ENCODE measurements at places on chromosomes 6 and 20.

DNA sequence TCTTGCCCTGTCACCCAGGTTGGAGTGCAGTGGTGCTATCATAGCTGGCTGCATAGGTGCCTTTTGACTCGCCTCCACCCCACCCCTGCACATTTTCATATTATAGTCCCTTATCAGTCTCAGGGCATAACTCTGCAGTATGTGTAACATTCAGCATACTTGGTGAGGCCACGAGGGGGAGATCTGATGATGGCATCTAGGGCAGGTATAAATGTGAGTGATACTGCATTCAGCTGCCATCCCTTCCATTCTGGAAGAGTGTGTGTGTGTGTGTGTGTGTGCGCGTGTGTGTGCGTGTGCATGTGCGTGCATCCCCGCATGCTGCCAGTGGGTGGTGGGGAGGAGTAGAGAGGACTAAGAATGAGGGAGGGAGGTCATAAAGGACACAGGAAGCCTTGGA is 81.4 kb downstream of the JARID2 start:
- DNase-seq, result no peak

DNA sequence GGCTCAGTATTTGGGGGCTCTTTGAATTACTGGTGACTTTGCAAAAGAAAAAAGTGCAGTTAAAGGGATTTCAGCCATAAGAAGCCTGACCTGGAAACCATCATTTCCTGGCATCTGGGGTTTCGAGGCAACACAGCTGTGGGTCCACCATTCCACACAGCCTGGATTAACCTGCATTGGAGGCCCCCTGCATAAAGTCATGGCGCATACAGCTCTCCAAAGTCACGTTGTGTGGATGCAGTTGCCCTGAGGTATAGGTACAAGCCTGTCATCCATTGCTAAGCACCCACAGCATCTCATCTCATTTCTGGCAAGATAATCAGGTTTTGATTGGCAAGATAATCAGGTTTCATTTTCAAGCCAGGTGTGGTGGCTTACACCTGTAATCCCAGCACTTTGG is 54.5 kb upstream of the TAGAP start:
- DNase-seq, result no peak

GRCh38 chr6:39029156-39030011 is 19.2 kb upstream of the GLP1R start:
- peak; percentile 71 for DNase-seq

DNA sequence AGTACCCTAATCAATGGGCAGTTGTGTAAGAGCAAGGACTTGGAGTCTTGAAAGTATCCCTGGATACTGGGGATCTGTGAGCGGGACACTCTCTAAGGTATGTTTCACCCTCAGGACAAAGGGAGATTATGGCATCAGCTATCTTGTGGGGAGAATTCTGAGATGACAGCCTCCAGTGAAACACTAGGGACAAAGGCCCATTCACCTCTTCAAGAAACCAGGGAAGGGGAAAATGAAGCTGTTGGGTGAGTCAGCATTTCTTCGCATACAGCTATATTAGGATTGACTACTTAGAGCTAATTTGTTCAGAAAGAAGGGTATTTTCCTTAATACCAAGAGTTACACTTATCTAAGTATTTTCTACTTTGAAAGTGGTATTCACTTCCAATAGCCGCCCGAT is 35.9 kb downstream of the OPN5 start:
- no peak for DNase-seq

DNA sequence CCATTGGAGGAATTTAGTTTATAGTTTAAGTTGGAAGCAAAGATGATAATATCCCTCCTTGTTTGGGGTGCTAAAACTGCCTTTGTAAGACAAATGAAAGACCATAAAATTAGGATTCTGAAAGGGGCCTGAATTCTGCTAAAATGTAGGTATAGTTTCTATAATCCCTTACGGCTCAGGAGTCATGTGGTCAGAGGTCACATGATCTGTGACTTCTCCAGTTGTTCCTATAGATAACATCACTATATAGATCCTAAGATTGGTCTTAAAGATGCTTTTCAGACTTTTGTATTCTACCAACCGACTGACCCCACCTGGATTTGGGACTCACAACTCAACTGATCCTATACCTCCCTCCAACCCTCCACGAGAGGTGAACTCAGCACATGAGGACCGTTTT is 36.6 kb downstream of the ZNF311 start:
- DNase-seq, result no peak

DNA sequence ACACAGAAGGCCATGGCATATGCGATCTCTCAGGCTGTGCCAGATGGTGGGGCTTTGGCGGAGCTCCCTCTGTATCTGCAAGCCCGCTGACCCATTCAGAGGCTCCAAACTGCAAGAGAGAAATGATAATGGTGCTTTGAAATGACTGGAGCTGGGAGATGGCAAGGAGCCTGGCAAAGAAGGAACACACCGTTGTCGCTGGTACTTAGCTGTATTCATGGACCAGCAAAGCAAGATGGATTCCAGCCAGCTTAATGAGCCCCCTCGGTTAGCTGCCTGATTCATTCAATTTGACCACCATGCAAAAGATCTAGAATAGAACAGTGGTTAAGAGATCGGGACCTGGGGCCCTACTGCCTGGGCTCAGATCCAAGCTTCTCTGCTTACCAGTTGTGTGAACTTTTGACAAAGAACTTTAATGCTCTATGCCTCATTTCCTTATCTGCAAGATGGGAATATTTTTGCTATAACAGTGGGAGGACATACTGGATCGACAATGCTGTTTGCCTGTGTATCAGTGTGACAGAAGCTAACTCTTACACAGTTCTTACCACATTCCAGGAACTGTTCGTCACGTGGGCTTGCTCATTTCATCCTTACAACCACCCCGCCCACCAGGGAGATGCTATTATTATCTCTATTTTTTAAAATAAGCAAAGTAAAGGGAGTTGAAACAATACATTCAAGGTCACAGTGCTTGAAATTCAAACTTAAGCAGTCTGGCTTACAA is 317.8 kb upstream of the SULF2 start:
- no peak for DNase-seq

GRCh38 chr6:119581220-119581619 is 231.7 kb upstream of the MAN1A1 start:
- DNase-seq, result no peak

- no peak for DNase-seq
These were observed 7.3 kb upstream of the FLRT3 start for GRCh38 chr20:14344746-14345145.

DNA sequence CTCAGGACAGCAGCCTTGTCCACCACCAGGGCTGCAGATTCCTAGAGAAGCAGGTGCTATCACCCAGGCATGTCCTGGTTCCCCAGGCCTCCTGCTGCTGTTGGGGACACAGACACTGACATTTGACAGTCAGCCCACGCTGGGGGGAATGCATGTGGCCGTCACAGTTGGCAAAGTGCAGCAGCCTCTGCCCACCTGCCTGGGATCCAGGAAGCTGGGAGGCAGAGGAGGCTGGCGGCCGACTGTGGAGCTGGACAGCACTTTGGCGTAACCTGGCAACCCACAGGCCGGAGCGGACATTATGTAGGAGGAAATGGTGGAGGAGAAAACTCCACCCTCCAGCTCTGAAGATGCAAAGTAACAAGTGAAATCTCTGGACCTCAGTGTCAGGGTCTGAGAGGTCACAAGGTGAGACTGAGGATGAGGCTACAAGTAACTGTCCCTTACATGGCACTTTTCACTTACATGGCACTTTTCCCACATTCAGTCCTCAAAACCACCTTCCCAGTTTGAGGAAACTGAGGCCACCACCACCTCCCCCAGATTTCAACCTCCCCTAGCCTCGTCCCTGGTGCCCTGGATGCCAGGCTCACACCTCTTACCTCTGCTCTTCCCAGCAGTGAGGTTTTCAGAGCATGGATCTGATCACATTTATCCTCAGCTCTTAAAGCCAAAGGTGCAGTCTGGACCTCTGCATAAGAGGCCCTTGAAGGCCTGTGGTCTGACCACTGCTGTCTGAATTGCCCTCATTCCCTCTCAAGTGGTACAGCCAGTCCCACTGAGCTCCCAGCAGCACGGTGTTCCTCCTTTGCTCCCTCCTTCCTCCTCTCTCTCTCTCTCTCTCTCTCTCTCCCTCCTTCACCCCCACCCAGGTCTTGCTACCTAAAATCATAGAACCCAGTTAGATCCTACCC is 8.7 kb downstream of the MAP1LC3A start:
- no peak for DNase-seq

GRCh38 chr6:31558631-31559500 is 11.5 kb downstream of the NFKBIL1 start:
- no peak for DNase-seq

DNA sequence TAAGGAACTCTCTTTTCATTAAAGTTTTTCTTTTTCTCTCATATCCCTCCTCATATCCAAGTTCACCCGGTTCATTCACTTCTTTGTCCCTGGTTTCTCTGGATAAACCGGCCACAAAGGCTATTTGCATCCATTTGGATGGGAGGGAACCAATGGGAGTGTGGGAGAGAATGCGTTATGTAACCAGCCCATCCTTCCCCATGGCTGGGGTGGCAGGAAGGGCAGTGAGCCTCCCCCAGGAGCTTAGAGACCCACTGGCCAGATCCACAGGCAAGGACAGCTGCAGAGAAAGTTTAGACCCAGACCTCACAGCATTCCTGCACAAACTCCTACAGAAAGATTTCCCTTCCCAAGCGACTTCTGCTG is 10.7 kb downstream of the CASS4 start:
- peak; percentile 46 for DNase-seq

GRCh38 chr20:61895016-61895415 is 170.7 kb downstream of the TAF4 start:
- DNase-seq, result no peak

- no peak for DNase-seq
These were observed 8.6 kb downstream of the TAAR1 start for GRCh38 chr6:132650429-132650828.

DNA sequence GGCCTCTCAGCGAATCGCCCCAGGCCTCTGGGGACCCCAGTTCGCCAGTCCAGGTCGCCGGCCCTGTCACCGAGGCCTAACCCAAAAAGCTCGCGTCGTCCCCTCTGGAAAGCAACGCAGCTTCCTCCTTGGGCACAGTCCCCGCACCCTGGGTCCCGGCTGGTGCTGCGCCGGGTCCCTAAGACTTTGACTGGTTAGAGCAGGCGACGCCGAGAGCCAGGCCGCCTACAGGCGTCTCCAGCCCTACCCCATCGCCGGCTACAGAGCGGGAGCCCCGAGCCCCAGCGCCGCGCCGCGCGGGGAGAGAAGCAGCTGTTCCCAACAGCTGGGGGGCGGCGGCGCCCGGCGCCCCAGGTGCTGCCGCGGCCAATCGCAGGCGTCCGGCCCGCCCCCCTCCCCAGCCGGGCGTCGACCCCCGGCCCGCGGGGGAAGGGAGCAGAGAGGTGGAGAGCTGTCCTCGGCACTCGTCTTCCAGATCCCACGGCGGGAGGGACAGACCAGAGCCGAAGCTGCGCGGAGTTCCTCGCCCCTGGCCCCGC is 540 bp upstream of the RBM24 start:
- peak; percentile 53 for DNase-seq

DNA sequence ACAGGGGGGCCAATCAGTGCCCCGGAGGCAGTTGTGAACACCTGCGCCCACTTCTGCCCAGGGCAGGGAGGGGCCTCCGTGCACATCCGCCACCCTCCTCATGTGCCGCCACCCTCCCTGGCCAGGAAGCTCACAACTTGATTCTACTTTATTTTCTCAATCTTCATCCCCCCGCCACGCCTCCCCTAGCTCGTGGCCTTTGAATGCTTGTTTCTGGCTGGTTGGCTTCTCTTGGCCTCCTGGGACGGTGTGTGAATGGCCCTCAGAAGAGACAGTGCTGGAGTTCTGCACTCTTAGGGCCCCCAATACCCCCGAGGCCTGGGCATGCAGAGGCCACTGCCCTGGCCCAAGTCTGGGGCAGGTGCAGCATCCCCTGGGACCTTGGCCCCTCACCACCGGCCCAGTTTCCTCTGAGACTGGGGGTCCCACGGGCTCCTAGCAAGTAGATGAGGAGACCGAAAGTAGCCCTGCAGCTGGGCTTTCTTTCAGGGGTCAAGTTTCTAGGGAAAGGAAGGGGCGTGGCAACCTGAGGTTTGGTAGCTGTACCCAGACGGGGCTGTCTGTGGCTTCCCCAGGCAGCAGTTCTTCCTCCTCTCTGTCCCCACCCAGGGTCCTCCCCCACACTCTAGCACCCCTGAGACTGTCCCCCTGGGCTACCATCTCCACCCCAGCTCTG is 1.3 kb downstream of the RGS19 start:
- no peak for DNase-seq

DNA sequence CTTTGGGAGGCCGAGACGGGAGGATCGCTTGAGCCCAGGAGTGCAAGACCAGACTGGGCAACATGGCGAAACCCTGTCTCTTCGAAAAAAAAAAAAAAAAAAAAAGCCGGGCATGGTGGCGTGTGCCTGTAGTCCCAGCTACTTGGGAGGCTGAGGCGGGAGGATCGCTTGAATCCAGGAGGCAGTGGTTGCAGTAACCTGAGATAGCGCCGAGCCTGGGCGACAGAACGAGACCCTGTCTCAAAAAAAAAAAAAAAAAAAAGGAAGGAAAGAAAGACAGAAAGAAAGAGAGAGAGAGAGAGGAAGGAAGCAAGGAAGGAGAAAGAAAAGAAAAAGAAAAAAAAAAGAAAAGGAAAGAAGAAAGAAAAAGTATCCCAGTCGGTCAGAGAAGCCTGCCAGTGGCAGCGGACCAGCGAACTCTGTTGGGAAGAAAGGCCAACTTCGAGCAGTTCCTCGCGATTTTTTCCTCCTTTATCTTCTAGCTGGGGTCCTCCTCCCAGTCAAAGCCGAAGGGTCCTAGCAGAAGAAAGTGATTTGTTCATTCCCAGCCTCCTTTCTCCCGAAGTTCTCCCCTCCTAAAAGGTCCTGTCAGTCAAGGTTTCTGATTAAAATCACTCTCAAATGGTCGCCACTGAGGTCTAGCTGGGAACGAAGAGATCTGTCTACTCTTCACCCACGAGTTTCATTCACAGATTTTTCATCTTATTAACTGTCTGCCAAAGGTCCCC is 2.4 kb upstream of the SYCP2L start:
- peak; percentile 43 for DNase-seq

- DNase-seq, result no peak
These were observed 204.8 kb upstream of the KCNG1 start for GRCh38 chr20:51227744-51228143.

DNA sequence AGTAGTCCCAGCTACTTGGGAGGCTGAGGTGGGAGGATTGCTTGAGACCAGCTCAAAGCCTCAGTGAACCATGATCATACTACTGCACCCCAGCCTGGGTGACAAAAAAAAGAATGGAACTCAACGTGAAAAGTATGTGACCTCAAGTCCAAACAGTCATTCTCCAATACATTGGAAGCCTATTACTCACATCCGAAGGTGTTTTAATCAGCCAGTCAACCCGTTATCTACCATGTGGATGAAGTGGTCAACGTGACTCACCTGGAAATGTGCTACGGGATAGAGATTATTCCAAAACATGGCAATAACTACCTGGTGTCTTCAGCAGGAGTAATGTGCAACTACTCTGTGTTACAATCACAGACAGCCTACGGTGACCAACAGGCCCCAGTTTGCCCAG is 85.8 kb upstream of the TOP1 start:
- DNase-seq, result no peak

GRCh38 chr6:53868626-53869025 is 73.8 kb downstream of the LRRC1 start:
- no peak for DNase-seq

All from ELF-1 (cell line).